Hepatocyte (in vitro differentiated cells): ENCODE measurements at places on chromosomes 3 and 15. TPM values are rescaled to one million over a fixed set of nuclear protein-coding genes. Genes with fewer than 3 reads are reported as not detected.

- DNase-seq, result no peak
These were observed 200.3 kb upstream of the IL12A start for GRCh38 chr3:159788291-159788690.

FBN1 gene
- total RNA-seq, result 172 and 199 TPM in 2 replicates

GRCh38 chr15:58549013-58549784 is 117.4 kb downstream of the LIPC start:
- peak; percentile 53 for DNase-seq

- DNase-seq, result no peak
These were observed 451.6 kb upstream of the SEMA6D start for GRCh38 chr15:47265686-47266085.

DNA sequence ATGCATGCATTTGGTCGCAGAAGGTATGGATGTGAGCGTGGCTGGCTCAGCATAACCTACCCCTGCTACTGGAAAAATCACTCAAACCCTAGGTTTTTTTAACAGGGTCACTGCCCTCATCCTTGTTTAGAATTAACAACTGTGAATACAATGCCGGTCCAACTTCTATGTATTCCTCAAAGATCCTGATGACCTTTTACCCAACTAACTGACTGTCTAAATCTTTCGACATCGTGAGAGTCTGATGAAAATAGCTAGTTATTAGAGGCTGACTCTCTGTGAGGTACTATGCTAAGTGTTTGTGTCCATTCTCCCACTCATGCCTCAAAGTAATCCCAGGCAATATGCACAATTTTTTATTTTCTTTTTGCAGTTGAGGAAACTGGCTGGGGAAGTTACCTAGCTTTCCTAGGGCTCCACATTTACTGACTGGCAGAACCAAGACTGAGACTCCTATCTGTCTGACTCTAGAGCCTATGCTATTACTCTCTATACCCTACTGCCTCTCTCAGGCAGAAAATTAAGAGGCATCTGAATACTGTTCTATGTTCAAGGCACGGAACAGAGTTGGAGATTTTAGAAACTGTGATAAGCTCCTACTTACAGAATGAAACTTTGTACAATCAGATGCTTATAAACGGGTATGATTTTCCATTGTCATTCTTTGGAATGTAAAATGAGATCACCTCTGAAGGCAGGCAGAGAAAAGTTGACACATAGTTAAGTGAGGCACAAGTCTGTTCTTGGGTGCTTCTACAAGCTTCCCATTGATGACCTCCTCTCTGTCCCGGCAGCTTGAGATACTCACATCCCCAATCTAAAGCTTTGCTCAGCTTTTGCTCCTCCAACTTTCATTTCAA is 56.4 kb downstream of the FILIP1L start:
- no peak for DNase-seq

HRG gene
- 1.7 and 3.8 TPM in 2 replicates for total RNA-seq

SAMMSON gene
- 0.10 TPM in 1 of 2 replicates, not detected in the other for total RNA-seq

DNA sequence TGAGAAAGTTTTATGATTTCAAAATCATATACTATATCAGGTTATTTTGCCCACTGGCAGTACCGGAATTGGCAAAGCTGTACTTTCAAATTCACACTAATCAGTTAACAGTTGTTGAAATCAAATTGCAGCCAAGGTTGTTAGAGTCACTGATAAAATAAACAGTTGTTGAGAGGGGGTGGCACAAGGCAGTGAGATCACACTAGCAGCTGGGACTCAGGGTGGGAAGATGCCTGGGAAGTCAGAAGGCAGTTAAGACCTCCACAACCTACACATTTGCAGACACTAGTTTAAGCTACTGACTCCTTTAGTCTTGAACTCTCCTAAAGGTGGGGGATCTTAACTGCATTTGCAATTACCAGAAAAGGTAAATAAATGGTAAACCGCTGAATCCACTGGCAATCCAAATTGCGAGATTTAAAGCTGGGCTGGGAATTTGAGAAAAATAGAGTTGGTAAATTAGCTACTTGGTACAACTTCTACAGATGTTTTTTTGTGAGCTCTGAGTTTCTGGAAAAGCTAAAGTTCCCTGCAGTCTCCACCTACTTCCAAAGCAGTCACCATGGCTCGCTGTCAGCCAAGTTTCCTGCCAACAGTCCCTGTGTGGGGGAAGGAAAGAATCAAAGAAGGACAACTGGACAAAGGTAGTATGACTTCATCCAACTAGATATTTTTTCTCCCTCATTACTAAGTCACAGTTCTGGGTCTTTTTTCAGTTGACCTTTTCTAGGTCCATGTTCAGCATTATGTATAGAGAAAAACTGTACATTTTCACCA is 105.7 kb downstream of the ZNF385D start:
- DNase-seq, result no peak

GRCh38 chr3:23079976-23080375 is 123.2 kb upstream of the UBE2E2 start:
- peak; percentile 49 for DNase-seq

GRCh38 chr3:42658091-42658770 is 4.7 kb downstream of the ZBTB47 start:
- DNase-seq, result no peak

DNA sequence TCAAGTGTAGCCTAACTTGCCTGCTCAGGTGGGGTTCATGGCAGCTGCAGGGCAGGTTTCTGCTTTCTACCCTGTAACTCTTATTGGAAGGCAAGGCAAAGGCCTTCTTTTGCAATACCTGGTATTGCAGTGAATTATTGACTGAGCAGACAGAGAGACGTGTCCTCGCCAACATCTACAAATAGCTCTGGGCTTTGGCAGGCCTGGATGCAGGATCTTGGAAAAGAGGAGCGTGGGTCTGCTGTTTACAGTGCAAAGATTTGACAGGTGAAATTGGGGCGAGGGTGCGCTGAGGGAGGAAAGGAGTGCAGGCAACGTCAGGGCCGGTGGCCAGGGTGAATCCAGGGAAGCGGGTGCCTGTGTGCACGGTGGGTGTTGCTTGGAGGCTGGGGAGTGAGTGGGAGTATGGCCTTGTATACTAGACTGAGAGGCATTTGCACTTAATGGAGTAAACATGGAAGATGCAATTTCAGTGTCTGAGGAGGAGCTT is 44.5 kb downstream of the ST6GAL1 start:
- DNase-seq, result no peak

DNA sequence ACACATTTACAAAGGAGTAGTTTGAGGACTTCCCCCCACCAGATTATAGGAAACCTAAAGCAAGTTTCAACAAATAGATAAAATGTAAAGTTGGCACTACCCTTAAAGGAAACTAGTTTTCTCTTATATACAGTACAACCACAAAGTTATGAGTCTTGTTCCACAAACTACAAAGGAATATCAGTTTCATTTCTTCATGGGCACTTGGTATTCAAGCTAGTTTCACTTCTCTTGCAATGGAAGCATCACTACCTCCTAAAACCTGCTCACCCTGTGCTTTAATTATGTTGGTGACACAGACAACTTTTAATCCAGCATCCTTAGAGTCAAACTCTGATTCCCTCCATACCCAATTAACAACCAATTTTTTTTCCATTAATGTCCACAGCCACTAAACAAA is 707.0 kb downstream of the ROBO2 start:
- DNase-seq, result no peak

DNA sequence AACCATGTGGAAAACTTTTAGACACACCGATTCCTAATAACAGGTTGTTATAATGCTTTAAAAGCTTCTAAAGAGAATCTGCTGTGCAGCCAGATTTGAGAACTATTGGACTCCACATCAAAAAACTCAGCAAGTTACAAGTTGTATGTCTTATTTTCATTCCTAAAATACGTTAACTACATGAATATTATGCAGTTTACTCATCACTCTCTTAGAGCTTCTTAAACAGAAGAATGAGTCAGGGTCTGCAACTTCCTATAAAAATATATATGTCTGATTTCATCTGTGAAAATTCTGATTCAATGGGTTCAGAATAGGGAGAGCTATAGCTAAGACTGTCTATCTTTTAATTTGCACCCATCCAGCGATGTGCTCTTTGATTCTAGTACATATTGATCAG is 244.2 kb upstream of the EPHA3 start:
- no peak for DNase-seq

DNA sequence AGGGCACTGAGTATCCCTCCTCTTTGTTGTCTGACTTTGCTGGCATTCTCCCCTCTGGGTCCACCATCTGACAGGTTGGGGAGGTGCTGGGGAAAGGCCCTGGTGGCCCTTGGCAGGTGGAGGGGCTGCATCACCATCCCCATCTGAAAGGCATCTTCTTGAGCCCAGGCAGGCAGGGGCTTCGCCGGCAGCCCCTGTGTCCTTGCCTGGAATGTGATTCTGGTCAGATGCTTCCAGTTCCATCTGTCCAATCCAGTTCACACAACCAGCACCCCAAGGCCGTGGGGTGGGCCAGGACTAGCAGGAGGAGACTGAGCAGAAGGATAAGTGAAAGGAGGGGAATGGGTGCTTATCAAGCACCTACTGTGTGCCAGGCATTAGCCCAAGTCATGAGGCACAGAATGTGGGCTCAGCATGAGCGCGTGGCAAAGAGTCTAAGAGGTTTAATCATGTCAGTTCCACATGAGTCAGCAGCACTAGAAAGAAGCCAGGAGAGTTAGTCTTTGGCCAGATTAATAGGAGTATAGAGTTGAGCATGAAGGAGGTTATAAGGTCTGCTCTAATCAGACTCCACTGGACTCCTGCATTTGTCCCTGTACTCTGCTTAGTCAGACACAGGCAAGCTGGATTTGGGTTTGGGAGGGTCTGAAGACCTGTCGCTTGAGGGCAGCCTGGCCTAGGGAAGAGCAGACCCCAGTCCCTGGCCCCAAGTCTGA is 10.5 kb upstream of the TXNRD3 start:
- no peak for DNase-seq

DNA sequence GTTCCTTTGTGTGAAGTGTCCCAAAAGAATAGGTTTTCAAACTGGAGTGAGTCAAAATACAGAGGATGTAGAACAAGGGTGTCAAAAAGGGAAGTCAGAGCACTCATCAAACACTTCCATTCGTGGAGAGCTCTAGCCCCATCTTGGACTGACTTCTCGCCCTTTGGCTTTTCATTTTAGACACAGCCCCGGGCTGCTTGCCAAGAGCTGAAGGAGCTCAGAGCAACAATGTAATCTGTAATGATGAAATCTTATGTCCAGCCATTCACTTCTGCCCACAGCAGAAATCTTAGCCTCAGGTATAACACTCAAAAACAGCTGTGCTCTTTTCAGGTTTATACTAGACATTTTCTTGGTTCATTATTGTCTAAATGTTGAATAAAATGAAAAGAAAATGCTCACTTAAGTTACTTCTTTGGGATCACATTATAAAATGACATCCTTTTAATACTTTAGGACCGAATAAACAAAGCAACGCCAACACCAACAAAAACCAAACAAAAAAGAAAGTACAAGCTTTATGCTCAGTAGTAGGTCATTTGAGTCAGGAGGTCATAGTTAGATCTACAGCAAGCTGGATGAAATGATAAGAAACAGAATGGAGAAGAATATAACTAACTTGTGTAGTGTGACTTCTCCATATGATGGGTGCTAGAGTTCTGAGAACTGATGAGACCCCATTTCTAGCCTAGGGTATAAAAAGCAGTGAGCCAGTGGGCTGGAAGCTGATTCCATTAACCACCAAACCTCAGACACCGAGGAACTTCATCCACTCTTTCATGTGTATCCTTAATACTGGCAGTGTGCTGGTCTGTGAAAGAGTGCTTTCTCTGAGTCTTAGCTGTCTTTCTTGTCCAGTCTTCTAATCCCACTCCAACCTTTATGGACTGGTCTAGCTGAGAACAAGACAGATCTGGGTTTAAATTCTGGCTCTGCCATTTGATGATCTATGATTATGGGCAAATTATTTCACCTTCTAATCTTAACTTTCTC is 131.8 kb upstream of the SLC7A14 start:
- no peak for DNase-seq

DNA sequence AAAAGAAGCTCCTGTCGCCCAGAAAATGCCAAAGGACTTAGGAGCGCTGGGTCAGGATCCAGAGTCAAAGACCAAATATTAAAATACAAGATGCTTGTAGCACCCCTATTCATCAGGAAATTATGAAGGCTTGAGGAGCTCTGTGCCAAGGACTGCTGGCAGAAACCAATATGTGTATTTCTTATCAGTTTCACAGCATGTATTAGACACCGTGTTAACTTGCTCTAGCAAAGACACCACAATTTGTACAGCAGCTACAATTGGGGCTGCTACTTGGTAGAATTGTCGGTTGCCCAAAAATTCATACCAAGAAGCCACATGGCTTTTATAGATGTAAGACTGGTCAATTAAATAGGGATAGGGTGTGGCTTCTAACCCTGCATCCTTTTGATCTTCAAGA is 128.8 kb downstream of the CD47 start:
- no peak for DNase-seq

FGD5 gene
- 2.6 and 2.9 TPM in 2 replicates for total RNA-seq

DNA sequence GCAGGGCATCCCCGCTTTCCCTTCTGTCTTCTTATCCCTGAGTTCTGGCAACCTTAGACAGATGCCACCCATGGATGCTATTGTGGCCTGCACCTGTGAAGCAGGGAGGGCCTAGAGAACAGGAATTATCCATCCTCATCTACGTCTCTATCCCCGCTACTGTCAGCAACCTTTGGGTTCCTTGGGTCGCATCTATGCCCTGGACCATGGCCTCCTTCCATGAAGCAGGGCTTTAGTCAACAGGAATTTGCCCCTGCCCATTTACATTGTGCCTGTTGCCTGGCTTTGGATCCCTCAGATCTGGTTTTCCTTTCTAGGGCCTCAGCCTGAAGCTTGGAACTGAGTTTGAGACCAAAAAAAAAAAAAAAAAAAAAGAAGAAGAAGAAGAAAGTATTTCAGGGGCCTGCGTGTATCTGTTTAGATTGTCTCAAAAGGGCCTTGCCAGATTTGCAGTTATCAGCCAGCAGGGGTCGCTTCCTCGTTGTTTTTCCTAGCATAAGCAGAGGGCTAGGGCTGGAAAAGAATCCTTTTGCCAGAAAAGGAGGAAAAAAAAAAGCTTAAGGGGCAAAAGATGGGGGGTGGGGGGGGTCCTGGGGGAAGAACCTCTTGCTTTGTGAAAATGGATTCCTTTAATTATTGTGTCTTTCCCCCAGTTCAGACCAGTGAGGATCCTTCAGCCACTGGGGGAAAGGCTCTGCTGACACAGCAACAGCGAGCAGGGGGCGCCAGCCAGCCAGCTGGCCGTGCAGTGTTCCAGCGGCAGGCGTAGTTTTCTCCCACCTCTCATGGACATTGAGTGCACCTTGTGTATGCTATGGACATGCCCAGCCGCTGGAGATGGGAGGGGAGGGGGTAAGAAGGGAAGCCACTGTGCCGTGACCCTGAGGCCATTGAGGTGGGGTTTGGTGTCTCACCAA is 65.7 kb upstream of the ALDH1L1 start:
- DNase-seq, result peak; percentile 73

DNA sequence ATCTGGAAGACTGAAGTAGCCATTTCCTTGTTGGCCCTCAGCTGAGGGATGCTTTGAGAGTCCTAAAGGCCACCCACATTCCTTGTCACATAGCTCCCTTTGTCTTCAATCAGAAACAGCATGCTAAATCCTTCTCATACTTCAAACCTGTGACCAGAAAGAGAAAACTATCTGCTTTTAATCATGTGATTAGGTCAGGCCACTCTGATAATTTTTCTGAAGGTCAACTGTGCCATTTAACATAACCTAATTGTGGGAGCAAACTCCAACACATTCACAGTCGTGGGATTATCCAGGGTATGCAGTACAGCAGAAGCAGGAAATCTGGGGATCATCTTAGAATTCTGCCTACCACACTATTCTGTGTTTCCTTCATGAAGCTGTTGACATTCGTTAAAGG is 223.9 kb upstream of the NR2E3 start:
- DNase-seq, result no peak
